ENCODE measurements at places on chromosomes 7 and 10. TPM values are rescaled to one million over a fixed set of nuclear protein-coding genes. Genes with fewer than 3 reads are reported as not detected.
A peak's percentile ranks its signal among the peaks of the same experiment; 100 is the strongest.

DNA sequence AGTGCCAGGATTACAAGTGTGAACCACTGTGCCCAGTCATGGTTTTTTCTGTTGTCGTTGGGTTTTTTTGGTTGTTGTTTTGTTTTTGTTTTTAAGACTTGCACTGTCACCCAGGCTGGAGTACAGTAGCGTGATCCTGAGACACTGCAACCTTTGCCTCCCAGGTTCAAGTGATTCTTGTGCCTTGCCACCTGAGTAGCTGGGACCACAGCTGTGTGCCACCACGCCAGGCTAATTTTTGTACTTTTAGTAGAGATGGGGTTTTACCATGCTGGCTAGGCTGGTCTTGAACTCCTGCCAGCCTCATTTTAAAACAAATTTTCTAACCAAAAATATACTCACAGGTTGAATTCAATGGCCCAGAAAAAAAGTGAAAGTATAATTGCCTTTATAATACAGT lies 174.1 kb downstream of the AHR start:
- no peak for DNase-seq

DNA sequence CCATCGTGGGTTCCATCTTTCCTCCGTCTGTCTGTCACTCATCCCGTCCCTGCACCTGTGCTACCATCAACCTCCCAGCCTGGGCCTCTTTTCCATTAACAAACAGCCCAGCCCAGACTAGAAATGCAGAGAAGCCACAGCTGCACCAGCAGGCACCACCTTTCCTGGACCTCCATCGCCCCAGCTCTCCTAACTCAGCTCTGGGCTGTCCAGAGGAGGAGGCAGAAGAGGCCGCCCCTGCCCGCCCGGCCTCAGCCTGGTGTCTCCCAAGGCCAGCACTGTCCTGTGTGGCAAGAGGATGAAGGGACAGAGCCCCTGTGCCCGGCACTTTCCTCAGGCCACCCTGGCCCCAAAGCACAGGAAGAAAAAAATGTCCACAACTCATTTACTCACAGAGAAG lies 225.6 kb downstream of the PTPRN2 start:
- DNase-seq = no peak

- no peak for DNase-seq
Observed at GRCh38 chr7:19113855-19114550, 3.4 kb downstream of the TWIST1 start.

GRCh38 chr10:13859979-13860654 lies 273.4 kb downstream of the PRPF18 start:
- DNase-seq = no peak

DNA sequence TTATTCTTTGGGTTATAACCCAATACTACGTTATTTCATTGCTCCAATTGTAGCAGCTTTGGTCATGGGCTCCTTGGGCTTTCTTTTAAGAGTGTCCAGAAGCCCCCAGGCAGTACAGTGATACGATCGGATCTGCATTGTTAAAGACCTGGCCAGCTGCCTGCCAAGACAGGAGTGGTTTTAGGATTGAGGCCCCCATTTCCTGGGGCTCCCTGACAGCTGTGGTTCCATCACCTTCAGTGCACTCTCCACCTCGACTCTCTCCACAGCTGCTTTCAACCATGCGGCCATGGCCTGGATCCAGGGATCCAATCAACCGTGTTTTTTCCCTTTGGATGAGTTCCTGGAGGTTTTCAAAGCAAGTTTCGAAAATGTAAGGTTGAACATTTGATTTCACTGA lies 123.4 kb upstream of the BTBD16 start:
- DNase-seq = no peak

GRCh38 chr10:61904733-61905725 lies 3.5 kb downstream of the ARID5B start:
- DNase-seq = peak; percentile 80

DNA sequence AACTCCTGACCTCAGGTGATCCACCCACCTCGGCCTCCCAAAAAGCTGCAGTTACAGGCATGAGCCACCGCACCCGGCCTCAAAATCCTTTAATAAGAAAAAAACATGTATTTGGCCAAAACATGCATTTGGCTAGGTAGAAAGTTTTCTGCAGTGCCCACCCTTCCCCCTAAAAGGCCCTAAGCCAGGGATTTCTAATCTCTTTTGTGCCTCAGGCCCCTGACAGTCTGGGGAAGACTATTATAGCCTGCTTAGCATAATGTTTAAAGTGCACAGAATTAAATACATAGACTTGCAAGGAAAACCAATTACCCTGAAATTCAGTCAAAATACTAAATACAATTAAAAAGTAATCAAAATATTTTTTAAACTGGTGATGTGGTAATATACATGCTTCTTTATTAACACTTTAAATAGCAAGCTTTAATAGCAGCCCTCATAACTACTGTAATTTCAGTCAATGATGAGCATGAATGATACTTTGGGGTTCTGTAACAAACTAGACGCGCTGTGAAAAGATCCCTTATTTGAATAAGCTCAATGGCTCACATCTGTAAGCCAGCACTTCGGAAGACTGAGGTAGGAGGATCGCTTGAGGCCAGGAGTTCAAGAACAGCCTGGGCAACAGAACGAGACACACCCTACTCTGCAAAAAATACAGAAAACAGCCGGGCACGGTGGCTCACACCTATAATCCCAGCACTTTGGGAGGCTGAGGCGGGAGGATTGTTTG lies 29.9 kb downstream of the SPDYE6 start:
- DNase-seq = no peak

DNA sequence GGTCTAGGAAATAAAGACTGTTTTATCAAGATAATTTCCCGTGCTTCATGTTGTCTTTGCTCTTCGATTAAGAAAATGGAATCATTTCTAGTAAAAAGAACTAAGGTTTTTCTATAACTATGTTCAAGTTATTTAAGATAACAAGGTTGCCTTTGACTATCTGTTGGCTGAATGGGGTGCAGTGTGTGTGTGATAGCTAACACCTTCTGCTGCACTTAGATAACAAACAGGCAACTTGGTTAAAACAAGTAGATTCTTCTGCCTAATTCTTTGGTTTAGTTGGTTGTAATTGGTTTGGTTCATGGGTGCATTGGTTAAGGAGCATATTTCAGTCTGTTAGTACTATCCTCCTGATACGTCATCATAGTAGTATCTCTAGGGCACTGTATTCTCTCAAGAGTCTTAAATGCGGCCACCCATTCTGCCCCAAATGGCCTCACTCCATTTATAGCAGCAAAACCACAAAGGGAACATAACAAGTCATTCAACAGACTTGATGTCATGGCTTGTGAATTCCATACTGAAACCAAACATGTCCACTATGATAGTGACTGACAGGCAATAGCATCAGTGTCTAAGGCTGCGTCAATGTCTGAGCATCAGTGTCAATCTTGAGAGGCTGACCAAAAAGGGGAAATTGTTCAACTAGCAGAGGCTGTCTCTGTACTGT lies 55.7 kb downstream of the CCDC3 start:
- no peak for DNase-seq

DNA sequence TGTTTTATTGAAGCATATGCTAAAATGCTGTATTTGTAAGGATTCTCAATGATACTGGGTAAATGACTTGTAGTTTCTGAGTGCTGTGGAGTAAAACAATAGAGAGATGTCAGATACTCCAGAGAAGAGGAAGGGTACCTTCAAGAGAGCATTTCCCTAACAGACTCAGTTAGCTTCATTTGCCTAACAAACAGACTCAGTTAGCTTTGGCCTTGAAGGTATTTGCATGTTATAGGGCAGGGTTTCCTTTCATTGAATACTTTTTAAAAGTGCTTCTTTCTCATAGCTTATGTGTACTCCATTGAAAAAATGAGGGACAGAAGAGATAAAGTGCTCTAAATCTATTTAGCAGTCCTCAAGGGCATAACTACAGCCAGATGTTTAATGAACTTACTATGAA lies 101.8 kb downstream of the CHN2 start:
- DNase-seq = no peak

GRCh38 chr7:27147199-27148030 lies at the start of gene HOXA6:
Gene HOXA6, minus strand, starts transcription at chr7:27147774. Its CDS starts 25 bp downstream, at chr7:27147749.
- DNase-seq = no peak

The NXPH1 gene
- total RNA-seq = not detected

The CALHM1 gene
- total RNA-seq = 0.18 TPM

The TDRD1 gene
- total RNA-seq = not detected

The RTKN2 gene
- total RNA-seq = 12.3 TPM

The EVX1 gene
- total RNA-seq = not detected

The KCNIP2 gene
- 4.3 TPM for total RNA-seq
